T-helper 17 cell (primary cell): ENCODE measurements at places on chromosomes 13 and 19. TPM values are rescaled to one million over a fixed set of nuclear protein-coding genes. Genes with fewer than 3 reads are reported as not detected.

The FGF14 gene
- not detected for total RNA-seq

The ALG5 gene
- total RNA-seq: 18.1 TPM

The SKA3 gene
- total RNA-seq: 2.7 TPM

GRCh38 chr19:54573330-54573872 is at the start of gene LILRA2:
TSS of gene LILRA2 (plus strand) at chr19:54573790. CDS start at chr19:54573879, 89 bp downstream.
- H3K27ac ChIP-seq: no peak within 1 kb of the TSS
- H3K27me3 ChIP-seq: peaks cover 46% of the 10 kb centered on the region
- H3K4me1 ChIP-seq: peaks cover 7% of the 10 kb centered on the region
- H3K36me3 ChIP-seq: no peaks in the 10 kb centered on the region
- no peak for DNase-seq
- H3K4me3 ChIP-seq: peak within 1 kb of the TSS; percentile 21

GRCh38 chr13:48531416-48532255 is 1.2 kb downstream of the RCBTB2 start:
- H3K4me3 ChIP-seq: peak overlapping the region; percentile 94
- no peaks in the 10 kb centered on the region for H3K27me3 ChIP-seq
- no peak for DNase-seq
- peak overlapping the region; percentile 98 for H3K27ac ChIP-seq
- no peaks in the 10 kb centered on the region for H3K36me3 ChIP-seq
- peaks cover 16% of the 10 kb centered on the region for H3K4me1 ChIP-seq

DNA sequence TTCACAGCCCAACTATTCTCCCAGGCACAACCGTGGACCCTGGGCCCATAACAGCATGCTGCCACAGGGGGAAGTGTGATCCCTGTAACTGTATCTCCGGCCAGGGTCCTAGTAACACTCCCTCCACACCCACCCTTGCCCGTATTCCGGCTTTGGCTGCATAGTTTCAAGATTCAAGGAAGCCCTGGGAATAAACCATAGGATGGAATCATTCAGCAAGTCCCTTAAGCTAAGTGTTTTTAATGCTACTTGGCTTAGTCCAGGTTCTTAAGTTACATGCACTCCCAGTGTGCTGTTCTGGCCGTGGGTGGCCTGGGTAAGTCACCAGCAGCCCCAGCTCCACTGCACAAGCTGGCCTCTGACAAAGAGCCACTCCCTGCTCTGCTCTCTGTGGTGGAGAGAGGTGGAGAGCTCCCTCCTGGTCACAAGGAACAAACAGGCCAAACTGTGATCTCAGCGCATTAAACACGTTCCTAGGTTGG is 532.4 kb upstream of the SGCG start:
- H3K27ac ChIP-seq: no peak overlapping the region
- DNase-seq: no peak
- no peak overlapping the region for H3K4me3 ChIP-seq
- peaks cover 6% of the 10 kb centered on the region for H3K27me3 ChIP-seq
- no peaks in the 10 kb centered on the region for H3K36me3 ChIP-seq

- no peaks in the 10 kb centered on the region for H3K36me3 ChIP-seq
- H3K27me3 ChIP-seq: no peaks in the 10 kb centered on the region
- no peaks in the 10 kb centered on the region for H3K4me1 ChIP-seq
- no peak overlapping the region for H3K4me3 ChIP-seq
- no peak for DNase-seq
These were observed 103.3 kb downstream of the SPRY2 start for GRCh38 chr13:80237646-80238045.

DNA sequence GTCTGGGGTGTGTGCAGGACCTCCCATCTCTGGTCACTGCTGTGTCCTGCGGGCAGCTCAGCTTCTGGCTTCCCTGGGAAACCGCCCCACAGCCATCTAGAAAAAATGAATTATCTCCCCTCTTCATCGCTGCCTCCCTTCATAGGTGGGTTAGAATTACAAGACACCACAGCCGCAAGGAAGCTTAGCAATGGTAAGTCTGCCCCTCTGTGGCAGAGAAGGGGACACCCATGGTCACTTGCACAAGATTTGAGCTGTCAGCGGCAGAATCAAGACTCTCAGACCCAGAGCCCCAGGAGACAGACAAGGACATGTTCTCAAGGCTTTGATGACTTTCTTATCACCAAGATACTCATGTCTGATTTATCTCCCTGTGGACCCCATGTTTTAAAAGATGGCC is 110.8 kb upstream of the PABPC3 start:
- no peak overlapping the region for H3K4me3 ChIP-seq
- H3K27ac ChIP-seq: no peak overlapping the region
- peaks cover 2% of the 10 kb centered on the region for H3K36me3 ChIP-seq
- peaks cover 70% of the 10 kb centered on the region for H3K27me3 ChIP-seq

DNA sequence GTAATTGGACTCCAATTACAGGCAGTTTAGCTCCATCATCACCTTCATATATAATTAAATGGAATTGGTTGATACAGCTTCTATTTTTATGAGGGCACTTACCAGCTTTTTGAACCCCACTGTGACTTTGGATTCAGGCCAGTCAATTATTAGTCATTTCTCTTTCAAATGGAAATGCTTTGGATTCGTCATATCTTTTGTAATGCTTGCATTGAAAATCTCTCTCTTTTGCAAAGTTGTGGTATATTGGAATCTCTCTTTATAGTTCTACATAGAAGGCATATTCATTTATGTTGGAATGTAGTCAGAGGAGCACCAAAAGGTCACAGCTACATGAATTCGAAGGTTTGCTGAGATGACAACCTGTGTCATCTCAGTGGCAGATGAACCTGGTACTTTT is 1074.3 kb upstream of the SLC10A2 start:
- H3K36me3 ChIP-seq: no peaks in the 10 kb centered on the region
- no peaks in the 10 kb centered on the region for H3K27me3 ChIP-seq
- DNase-seq: no peak
- H3K27ac ChIP-seq: no peak overlapping the region
- no peak overlapping the region for H3K4me3 ChIP-seq
- no peaks in the 10 kb centered on the region for H3K4me1 ChIP-seq

DNA sequence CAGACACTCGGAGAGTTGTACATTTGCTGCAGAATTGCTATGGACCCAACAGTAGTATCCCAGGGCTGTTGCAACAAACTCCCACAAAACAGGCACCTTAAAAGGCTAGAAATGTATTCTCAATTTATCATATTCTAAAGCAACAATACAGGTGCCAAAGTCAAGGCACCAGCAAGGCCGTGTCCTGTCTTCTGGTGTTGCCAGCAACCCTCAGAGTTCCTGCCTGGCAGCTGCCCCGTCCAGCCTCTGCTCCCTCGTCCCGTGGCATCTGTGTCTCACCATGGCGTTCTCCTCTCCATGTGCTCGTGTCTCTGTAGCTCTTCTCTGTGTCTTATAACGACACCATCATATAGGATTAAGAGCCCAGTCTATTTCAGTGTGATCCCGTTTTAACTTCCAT is 67.7 kb upstream of the ARGLU1 start:
- H3K36me3 ChIP-seq: no peaks in the 10 kb centered on the region
- H3K27me3 ChIP-seq: peaks cover 73% of the 10 kb centered on the region
- DNase-seq: no peak
- no peak overlapping the region for H3K4me3 ChIP-seq
- H3K27ac ChIP-seq: no peak overlapping the region

DNA sequence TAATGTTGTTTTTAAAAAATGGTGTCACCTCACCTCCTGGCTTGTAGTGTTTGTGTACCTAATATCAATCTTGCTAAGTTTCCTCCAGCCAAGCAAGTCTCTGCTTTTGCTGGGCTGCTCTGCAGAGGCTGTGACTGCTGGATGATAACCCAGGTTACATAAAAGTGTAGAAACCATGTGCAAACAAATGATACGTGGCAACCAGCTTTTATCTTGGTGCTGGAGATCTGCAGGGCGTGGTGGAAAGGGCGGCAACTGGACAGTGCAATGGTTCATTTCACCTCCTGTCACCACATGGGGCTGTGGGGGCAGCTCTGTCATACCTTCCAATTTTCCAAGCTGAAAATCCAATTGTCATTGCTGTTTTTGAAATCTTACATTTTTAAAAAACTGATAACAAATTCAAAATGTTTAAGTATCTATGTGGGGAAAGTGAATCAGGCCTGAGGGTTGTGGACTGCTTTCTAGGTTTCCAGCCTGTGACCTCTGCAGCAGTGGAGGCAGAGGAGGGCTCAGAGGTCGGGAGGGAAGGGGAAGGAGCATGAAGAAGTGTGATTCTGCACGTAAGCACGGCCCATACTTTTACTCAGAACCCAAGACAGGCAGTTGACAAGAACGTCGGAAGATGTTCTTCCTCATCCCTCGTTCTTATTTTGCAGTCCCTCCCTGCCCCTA is 9.7 kb downstream of the GPR42 start:
- no peak overlapping the region for H3K4me3 ChIP-seq
- H3K27me3 ChIP-seq: peaks cover 21% of the 10 kb centered on the region
- peaks cover 8% of the 10 kb centered on the region for H3K4me1 ChIP-seq
- no peak overlapping the region for H3K27ac ChIP-seq

DNA sequence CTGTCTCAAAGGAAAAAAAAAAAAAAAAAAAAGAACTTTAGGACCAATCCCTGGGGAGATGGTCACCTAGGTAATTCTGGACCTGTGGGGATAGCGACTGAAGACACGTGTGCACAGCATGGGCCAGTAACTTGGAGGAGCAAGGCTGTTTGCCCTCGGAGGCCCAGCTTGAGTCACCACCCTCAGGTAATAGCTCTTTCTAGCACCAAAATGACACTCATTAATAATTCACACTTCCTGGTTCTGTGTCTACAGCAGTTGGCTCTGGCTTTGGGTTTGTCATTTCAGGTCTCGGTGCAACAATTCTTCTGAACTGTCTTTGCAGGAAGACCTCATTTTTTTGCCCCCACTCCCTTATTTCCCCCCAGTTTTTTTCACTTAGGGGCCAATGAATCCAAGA is 3.9 kb upstream of the ATP11A start:
- H3K4me3 ChIP-seq: no peak overlapping the region
- H3K36me3 ChIP-seq: no peaks in the 10 kb centered on the region
- H3K27me3 ChIP-seq: no peaks in the 10 kb centered on the region
- no peak overlapping the region for H3K27ac ChIP-seq

DNA sequence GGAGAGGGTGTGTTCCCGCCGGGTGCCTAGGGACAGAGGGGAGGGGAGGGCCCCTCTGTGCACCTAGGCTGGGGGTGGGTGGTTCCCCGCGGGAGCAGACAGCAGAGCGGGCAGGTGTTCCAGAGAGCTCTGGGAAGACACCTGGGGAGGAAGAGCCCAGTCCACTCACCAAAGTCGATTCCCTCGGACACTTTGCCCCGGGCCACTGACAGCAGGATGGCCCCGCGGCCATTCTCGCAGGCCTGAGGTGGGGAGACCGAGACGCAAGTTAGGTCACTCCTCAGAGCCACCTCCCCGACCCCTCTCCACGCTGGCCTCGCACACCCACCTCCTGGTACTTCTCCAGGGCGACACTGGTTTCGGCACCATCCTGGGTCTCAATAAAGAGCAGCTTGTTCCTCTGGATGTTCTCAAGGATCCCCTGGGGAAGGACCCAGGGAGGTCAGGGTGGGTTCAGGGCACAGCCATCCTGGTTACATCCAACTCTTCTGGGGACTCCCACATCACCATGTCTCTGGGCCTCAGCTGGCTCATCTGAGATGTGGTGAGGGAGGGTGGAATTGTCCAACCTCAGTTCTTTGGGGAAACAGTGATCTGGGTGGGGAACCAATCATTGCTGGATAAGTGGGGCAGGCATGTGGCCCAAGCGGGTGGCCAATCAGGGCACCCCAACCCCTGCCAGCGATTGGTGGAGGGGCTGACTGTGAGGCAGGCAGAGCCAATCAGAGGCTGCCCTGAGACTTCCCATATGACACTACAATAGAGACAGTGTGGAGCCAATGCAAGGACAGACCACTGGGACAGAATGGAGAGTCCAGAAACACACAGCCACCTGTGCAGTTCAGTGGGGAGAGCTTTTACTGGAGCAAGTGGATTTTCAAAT is 12.6 kb downstream of the KLC3 start:
- H3K27ac ChIP-seq: peak overlapping the region; percentile 32
- H3K4me1 ChIP-seq: no peaks in the 10 kb centered on the region
- H3K4me3 ChIP-seq: no peak overlapping the region
- no peak for DNase-seq
- H3K36me3 ChIP-seq: no peaks in the 10 kb centered on the region
